ENCODE measurements at places on chromosomes 5 and 9.

DNA sequence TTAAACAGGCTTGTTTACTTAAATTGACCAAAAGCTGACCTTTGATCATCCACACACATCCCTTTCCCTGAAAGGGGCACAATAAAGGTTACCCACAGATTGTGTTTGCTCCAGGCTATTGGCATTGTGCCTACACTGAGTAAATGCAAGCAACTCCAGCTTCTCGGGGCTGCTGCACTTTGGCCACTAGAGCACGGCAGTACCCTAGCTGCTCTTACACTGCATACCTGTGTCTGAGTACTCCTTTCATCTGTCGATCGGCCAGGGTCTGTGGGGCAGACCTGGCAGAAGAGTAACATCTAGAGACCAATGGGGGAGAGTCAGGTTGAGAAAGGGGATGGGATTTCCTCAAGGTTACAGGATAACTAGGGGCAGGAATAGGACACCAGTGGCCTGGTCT is 281.9 kb upstream of the NMUR2 start:
- no peak for DNase-seq

- DNase-seq = no peak
These were observed 201.7 kb downstream of the BNC2 start for GRCh38 chr9:16668734-16669295.

DNA sequence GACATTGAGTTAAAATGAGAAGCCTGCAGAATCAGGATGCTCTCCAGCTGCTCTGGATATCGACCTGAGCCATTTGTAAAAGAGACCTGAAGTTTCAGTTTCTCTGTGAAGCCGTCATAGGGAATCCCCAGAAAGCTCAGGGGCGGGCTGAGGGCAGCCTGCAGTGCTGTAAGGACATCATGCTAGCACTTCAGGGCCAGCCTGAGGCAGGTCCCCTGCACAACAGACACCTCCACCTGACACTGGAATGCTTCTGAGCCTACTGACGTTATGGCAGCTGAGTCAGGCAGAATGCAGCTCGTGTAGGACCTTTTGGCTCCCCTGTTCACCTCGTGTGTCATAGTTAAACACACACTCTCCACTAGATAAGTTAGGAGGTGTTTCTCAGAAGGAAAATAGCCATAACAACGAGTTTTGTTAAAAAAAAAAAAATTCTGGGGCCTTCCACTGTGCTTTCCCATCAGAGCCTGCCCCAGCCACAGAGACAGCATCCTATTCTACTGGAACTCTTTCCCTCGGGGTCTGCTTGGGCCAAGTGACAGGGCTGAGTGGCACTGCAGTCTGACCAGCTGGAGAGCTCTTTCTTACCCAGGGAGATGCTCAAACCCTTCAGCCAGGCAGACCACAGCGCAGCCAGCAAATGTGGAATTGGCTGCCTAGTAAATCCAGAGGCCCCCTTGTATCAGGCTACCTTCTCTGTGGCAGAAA is 354.9 kb downstream of the DIRAS2 start:
- no peak for DNase-seq

DNA sequence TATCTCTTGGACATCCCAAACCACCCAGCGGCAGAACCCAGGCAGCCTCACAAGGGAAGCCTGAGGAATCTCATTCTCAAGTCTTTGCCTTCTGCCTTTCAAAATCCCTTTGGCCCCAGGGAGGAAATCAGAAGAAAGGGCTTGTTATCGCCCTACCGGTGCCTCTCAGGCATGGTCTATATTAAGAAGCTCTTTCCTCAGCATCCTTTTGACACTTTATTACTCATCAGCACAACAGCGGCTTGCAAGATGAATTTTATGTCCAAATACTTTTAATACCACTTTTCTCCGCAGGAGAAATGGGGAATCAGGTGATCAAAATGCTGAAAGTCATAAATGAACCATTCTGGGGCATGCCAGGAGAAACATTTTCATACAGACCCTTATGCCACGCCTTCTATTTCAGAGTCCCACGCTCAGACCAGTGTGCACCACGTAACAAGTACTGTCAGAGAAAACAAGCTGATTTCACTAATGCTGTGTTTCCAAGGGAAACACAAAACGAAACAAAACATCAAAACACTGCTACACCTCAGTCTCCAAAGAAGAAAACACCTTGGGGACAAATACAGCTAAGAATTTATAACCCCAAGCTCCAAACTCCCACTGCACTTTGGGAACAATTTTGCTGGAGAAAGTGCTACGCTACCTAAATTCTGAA is 30.0 kb downstream of the RAPGEF1 start:
- DNase-seq = no peak

- no peak for DNase-seq
These were observed 17.1 kb upstream of the SLC6A3 start for GRCh38 chr5:1462358-1462757.

DNA sequence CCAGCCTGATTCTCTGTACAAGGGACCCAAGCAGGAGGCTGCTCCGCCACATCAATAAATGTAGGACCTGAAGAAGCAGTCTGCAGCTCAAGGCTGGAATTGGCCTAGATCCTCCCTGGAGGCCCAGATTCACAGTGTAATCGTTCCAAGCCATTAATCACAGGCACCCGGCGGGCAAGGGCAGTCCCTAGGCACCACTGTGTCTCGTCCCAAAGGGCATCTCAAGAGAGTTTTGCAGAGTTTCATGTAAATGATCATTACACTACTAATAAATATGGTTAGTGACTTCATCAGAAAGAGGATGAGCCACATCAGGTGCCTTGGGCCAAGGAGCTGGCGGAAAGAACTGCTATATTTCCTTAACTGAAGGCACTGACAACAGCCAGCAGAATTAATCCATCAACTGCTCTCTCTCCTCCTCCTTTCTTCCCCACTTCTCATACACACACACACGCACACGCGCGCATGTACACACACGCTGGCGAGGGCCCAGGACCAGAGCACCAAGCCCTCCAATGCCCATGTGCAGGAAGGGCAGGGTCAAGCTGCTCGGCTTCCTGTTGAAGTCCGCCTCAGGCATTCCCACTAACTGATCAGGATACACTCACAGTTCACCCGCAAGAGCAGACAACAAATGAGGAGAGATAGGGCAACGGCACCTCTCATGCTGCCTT is 33.9 kb downstream of the GNAQ start:
- no peak for DNase-seq

DNA sequence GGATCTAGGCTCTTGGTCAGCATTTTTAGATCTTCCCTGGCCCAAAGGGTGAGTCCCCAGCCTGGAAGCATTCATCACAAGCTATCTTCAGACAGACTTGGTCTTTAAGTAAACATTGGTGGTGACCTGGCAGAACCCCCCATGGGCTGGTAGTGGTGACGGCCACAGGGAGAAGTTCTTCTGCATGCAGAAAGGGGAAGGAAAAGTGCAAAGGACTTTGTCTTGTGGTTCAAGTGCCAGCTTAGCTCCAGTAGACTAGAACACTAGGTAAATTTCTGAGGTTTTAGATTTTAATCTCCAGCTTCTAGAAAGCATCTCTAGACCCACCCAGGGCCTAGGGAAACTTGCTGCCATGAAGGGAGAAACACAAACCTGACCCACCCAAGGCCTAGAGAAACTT is 584.0 kb downstream of the CHSY3 start:
- no peak for DNase-seq

GRCh38 chr9:86605303-86605702 is 251.1 kb upstream of the TUT7 start:
- no peak for DNase-seq

GRCh38 chr5:177124486-177124991 is 9.0 kb upstream of the NSD1 start:
- DNase-seq = no peak

DNA sequence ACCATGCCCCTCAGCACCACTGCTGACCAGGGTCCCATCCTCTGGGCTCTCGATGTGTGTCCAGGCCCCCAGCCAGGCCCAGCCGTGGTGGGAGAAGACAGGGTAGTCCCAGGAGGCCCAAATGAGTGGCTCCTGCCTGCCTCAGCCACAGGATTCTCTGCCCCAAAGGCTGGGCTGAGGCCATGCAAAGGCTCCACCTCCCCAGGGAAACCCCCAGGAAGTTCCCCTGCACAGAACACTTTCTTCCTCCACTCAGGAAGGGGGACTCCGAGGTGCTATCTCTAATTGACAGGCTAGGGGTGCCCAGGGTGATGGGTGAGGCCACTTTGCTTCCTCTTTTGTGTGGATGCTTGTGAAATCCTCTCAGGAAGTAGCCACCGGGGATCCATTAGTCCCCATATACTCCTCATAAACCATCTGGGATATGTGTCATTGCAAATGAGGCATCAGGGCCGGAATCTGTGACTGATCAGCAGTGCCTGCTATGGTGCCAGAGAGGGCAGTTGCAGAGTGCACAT is 23.1 kb upstream of the TDRD7 start:
- no peak for DNase-seq

- DNase-seq = no peak
These were observed 151.5 kb downstream of the SLC12A2 start for GRCh38 chr5:128234928-128235641.

- DNase-seq = no peak
These were observed 230.5 kb downstream of the ATPSCKMT start for GRCh38 chr5:10019236-10019635.

DNA sequence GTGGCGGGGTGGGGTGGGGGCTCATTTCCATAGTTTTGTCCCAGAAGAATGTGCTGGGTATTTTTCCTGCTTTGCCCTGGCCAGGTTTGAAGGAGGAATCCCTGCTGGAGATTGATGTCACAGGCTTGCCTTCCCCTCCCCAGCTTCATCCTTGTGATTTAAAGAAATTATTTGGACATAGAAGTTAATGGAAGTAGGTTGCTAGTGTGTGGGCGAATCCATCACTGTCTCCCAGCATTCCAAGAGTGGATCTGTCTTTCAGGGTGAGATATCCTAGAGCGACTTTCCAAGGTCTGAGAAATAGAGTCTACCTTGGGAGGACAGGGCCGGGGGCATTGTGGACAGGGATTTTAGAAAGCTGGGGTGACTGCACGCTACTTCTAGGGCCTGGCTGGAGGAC is 64.9 kb upstream of the HSPA9 start:
- DNase-seq = no peak

DNA sequence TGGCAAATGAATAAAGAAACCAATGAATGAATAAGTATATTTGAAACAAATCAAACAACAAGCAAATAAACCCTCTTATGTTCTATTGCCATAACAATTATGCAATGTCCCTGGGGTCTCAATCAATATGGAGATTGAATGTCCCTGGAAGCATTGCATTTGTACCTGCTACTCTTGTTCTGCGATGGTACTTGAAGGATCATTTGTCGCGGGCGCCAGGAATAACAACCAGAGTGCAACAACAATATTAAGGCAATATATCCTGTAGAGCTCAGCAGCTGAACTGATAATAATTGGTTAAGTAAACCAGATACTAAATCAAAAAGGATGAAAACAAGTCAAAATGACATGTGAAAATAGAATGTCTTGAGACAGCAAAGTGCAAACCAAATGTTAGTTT is 1001.9 kb upstream of the NUDT12 start:
- no peak for DNase-seq

GRCh38 chr5:145848854-145849253 is 13.7 kb upstream of the PRELID2 start:
- peak; percentile 30 for DNase-seq

- no peak for DNase-seq
These were observed 141.2 kb downstream of the ACER2 start for GRCh38 chr9:19550009-19550408.

GRCh38 chr5:122286541-122286940 is 25.5 kb upstream of the SNCAIP start:
- no peak for DNase-seq

DNA sequence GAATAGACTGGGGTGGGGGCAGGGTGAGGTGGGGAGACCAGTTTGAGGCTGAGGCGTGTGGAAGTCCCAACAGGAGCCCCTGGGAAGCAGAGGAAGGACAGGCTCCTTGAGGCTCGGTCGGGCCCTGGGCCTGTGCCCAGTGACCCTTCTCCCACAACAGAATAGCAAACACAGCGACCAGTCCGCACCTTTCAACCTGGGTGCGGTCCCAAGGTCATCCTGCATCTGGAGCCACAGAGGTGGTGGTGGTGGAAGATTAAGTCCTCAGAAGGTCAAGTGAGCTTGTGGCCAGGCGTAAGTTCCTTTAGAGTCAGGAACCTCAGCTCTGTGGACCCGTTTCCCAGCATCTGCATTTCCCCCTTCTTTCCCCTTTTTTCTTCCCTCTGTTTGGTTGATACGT is 26.0 kb upstream of the ARAP3 start:
- no peak for DNase-seq

GRCh38 chr5:159511570-159511969 is 181.3 kb upstream of the IL12B start:
- no peak for DNase-seq

GRCh38 chr9:14769230-14769571 is 46.7 kb upstream of the CER1 start:
- peak; percentile 44 for DNase-seq

DNA sequence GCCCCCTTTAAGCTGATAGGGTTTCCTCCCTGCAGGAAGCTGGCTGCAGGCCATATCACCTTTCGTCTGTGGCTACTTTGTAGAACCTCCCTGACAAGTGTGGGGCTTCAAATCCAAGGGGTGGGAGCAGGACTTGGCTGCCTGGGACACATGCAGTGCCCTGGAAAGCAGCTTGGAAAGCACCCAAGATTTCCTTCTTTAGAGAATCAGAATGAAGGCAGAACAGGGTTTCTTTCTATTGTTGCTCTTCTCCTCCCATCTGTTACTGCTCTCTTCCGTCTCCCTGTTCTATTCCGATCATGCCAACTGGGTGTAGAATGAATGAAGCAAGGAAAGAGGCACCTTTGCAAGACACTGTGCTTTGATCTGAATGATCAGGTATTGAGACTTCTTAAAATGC is 282.2 kb downstream of the MED10 start:
- DNase-seq = no peak

DNA sequence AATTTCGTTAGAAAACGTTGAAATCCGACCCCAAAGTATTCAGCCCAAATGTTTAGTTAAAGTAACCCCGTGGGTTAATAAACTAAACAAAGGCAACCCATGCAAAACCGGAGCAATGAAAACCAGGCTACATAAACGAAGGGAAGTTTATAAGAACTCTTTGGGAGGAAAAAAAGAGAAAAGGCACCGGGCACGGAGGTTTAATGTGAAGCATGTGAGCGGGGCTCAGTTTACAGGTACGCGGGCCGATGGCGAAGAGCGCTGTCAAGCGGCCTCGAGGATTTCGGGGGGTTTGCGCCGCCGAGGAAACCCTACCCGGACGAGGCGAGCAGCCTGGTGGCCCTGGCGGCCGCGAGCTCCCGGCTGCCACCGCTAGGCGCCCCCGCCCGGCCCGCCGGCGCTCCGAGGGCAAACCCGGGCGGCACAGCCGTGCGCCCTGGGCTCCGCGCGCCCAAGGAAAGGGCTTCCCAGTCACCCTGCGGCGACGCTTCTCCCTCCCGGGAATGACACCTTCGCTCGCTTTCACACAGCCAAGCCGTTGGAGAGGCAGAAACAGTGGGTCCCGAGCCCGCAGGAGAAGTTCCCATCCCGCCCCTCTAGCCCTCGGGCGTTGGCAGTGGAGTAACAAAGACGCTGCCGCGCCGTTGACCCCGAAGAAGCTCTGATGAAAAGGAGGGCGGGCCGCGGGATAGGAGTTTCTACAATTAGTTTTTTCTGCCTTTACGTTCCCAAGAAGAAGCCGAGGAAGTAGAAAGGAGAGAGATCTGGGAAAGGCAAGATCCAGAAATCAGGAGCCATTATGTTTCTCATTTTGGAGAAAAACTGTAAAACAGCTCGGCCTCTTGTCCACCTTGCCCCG is 126.0 kb downstream of the TMEM174 start:
- no peak for DNase-seq
